Caco-2 (cell line): ENCODE measurements at places on chromosomes 2 and 18. TPM values are rescaled to one million over a fixed set of nuclear protein-coding genes. Genes with fewer than 3 reads are reported as not detected.

The RAB6C gene
- not detected in 2 replicates for total RNA-seq

The FSHR gene
- total RNA-seq, result 0.41 and 1.0 TPM in 2 replicates

The SMPD4 gene
- 140 and 141 TPM in 2 replicates for total RNA-seq

DNA sequence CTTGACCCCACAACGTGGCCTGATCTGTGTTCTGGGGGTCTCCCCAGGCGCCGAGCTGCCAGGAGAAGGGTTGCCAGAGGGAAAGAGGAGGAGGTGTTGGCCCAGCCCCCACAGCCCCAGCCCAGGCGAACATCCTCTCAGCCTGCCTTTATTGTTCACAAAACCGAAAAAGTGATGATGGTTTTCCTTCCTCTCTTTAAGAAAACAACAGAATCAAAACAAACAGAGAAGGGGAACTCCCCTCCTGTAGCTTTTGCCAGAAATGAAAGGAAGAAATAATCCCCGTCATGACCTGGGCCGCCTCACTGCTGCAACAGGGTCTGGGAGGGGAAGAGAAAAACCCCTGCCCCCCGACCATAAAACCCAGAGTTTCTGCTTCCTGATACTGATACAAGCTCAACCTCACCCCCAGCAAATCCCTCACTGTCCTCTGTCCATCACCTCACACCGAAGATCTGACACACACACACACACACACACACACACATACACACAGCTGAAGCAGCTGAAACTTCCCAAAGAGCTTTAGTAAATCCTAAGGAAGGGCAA is 52.0 kb downstream of the ZFP36L2 start:
- H3K4me3 ChIP-seq, result no peak overlapping the region
- peak overlapping the region; percentile 65 for H3K27ac ChIP-seq
- H3K27me3 ChIP-seq, result no peaks in the 10 kb centered on the region
- no peaks in the 10 kb centered on the region; the same call in 1 of the 2 replicates for H3K36me3 ChIP-seq
- no peak for DNase-seq
- H3K4me1 ChIP-seq, result peaks cover 54% of the 10 kb centered on the region

GRCh38 chr2:39642051-39642718 is 23.5 kb upstream of the TMEM178A start:
- no peak overlapping the region for H3K27ac ChIP-seq
- no peaks in the 10 kb centered on the region for H3K4me1 ChIP-seq
- no peak overlapping the region for H3K4me3 ChIP-seq
- DNase-seq, result no peak
